ENCODE measurements at places on chromosomes 11 and 22. TPM values are rescaled to one million over a fixed set of nuclear protein-coding genes. Genes with fewer than 3 reads are reported as not detected.

MCHR1 gene
- total RNA-seq: not detected

A4GALT gene
- total RNA-seq: 16.9 TPM

GP1BB gene
- not detected for total RNA-seq

GAL gene
- total RNA-seq: not detected

ZNF215 gene
- 5.4 TPM for total RNA-seq

BATF2 gene
- 0.24 TPM for total RNA-seq

CSKMT gene
- 52.1 TPM for total RNA-seq

CST6 gene
- not detected for total RNA-seq

LMO2 gene
- 34.4 TPM for total RNA-seq

TSPO gene
- total RNA-seq: 40.9 TPM

MS4A6A gene
- total RNA-seq: 0.22 TPM

AQP11 gene
- total RNA-seq: 0.22 TPM

MRGPRE gene
- total RNA-seq: not detected

AMOTL1 gene
- 1.0 TPM for total RNA-seq

MMP1 gene
- not detected for total RNA-seq

LAYN gene
- not detected for total RNA-seq

ZBTB3 gene
- 19.9 TPM for total RNA-seq

EMID1 gene
- total RNA-seq: not detected

STIM1 gene
- 38.4 TPM for total RNA-seq

SF1 gene
- 687 TPM for total RNA-seq

TPBGL gene
- total RNA-seq: not detected

IGLL5 gene
- 189 TPM for total RNA-seq

INS gene
- not detected for total RNA-seq

NRGN gene
- 1.0 TPM for total RNA-seq

OR52E2 gene
- not detected for total RNA-seq

CHST1 gene
- not detected for total RNA-seq

CCDC81 gene
- total RNA-seq: 0.82 TPM

APOL4 gene
- total RNA-seq: not detected

APOBEC3H gene
- 1.4 TPM for total RNA-seq

TYR gene
- not detected for total RNA-seq

SLN gene
- total RNA-seq: not detected
